Activated CD4-positive, alpha-beta T cell treated with anti-CD3 and anti-CD28 coated beads, Interleukin-2, amount 10 ng/mL, durations not matched to agents 7 days and 5 days (primary cell): ENCODE measurements at places on chromosomes 3 and 15.
A peak's percentile ranks its signal among the peaks of the same experiment; 100 is the strongest.

DNA sequence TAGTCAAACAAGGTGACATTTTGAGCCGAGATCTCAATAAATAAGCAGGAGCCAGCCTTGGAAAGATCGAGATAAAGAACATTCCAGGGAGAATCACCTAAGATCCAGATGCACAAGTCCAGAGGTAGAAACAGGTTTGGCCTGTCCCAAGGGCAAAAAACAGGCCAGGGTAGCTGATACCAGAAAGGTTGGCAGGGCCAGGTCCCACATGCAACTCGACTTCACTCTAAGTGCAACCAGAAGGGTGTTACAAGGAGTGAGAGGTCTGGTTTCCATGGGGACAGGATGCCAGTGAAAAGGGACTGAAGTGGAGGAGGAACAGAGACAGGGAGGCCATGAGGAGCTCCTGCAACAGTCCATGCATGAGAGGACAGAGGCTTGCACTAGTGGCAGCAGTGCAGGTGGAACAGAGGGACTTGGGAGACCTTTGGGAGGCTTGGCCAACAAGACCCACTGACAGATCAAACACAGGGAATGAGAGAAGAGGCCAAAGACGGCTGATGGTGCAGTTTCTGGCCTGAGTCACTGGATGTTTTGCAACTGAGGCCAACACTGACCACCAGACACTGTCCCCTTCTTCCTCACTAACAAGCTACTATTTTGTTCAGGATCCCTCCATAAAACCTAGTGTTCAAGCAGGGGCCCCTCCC is 5.2 kb downstream of the TPRA1 start:
- DNase-seq = no peak

DNA sequence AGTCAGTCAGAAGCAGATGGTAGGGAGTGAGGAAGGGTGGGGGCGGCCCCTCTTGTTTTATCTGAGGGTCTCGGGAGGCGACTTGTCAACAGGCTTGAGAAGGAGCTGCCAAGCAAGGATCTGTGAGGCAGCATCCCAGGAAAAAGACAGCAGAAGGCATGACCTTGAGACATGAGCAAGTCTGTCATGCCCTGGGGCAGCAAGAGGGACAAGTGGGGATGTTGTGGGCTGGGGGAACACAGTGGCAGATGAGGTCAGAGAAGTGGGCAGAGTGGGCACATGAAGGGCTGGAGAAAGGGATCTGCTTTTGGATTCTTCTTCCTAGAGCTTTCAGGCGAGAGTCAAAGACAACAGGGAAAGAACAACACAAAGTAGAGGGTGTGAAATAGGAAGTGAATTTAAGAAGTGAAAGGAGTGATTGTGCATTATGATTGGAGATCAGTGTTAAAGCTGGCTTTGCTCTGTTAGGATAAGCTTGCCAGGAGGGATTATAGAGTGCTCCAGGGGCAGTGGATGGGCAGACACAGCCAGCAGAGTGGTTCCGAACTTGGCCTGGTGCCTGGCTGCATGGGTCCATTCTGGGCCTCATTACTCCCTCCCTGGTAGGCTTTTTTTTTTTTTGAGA is 73.3 kb downstream of the USP13 start:
- no peak for DNase-seq

- DNase-seq = no peak
These were observed 43.1 kb downstream of the THRB start for GRCh38 chr3:24451461-24452099.

- no peak for DNase-seq
These were observed 61.4 kb downstream of the ZNF609 start for GRCh38 chr15:64521726-64522164.

GRCh38 chr15:49900006-49900902 is 218.8 kb downstream of the ATP8B4 start:
- DNase-seq = no peak

DNA sequence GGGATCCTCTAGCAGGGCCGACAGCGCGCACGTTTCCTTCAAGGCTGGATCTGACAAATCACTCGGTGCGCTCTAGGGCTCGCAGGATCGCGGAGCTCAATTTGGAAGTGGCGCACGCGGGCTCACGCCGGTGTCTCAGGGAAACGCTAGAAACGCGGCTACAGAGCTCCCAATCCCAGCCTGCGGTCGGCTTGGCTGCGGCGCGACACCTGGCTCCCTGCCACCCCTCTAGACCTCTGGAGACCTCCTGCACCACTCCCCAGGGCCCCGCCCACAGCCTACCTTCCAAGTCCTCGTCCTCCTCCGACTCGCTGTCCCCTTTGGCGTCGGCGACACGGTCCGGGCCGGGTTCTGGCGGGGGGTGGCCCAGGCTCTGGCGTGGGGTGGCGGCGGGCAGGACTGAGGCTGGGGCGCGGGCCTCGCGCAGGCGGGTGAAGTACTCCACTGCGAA is 596 bp downstream of the PRKAR2A start:
- peak; percentile 50 for DNase-seq

- DNase-seq = no peak
These were observed 363.6 kb upstream of the GOLIM4 start for GRCh38 chr3:168459226-168459784.

GRCh38 chr15:69535101-69535638 is 82.6 kb downstream of the RPLP1 start:
- no peak for DNase-seq
